Peyer's patch (tissue), 4 donors: ENCODE measurements at places on chromosomes 6 and 20. TPM values are rescaled to one million over a fixed set of nuclear protein-coding genes. Genes with fewer than 3 reads are reported as not detected.

SERINC1 gene
- total RNA-seq: 78.7 TPM

DNA sequence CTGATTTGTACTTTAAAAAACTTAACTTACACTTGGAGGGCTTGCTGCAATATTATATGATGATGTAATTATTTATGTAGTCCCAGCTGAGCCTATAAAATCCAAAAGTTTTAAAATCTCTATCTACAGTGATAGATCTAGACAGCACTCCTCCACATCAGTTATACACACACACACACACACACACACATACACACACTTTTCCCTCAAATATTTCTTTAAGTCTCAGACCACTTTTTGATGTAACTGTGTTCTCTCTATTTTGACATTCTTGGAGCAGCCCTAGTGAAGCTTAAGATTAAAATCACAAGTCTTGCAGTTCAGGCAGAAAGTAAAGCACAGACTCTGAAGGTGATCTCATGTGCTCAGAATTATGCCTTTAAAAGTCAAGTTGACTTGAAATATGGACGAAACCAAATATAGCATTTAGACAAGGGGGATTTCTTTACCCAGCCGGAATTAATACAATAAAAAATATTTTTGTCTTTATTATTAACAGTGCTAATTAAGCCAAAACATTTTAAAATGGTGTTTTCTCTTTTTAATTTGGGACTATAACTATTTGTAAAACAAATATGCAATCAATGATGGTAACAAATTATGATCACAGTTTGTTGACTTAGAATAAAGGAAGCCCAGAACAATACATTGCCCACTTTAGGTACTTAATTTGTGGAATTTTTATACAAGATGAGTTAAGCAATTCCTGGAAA is 63.5 kb upstream of the TMEM30A start:
- H3K4me3 ChIP-seq: no peak overlapping the region
- H3K27ac ChIP-seq: no peak overlapping the region
- no peaks in the 10 kb centered on the region for H3K36me3 ChIP-seq
- H3K27me3 ChIP-seq: no peaks in the 10 kb centered on the region
- H3K4me1 ChIP-seq: no peaks in the 10 kb centered on the region

PROCR gene
- total RNA-seq: 21.2 TPM

GRCh38 chr6:21953831-21954801 is 342.7 kb downstream of the PRL start:
- H3K36me3 ChIP-seq: no peaks in the 10 kb centered on the region
- peak overlapping the region; percentile 32 for H3K27ac ChIP-seq
- no peaks in the 10 kb centered on the region for H3K27me3 ChIP-seq
- no peak overlapping the region for H3K4me3 ChIP-seq

CDC40 gene
- total RNA-seq: 18.6 TPM

- no peak overlapping the region for H3K27ac ChIP-seq
- peak; percentile 46 for DNase-seq
- H3K4me3 ChIP-seq: no peak overlapping the region
- no peaks in the 10 kb centered on the region for H3K27me3 ChIP-seq
- H3K36me3 ChIP-seq: no peaks in the 10 kb centered on the region
Measured at GRCh38 chr6:170176898-170177771, 113.7 kb downstream of the DLL1 start.

DNA sequence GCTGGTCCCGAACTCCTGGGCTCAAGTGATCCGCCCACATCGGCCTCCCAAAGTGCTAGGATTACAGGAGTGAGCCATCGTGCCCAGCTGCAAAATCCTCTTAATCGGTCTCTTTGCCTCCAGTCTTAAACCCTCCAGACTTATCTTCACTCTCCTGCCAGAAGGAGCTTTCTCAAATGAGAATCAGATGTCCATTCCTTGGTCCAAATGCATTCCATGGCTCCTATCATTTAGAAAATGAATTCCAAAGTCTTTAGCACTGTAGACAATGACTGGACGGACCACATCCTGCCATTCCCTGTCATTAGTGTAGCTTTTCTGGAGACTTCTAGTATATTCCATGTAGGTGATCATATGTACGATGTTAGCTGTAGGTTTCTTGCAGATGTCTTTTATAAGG is 141.9 kb downstream of the ID4 start:
- no peaks in the 10 kb centered on the region for H3K4me1 ChIP-seq
- no peak overlapping the region for H3K27ac ChIP-seq
- H3K27me3 ChIP-seq: no peaks in the 10 kb centered on the region
- DNase-seq: no peak
